Activated T-helper 1 cell treated with Interleukin-2 at 50 U/mL for 16 hours (primary cell): ENCODE measurements at places on chromosomes 3 and 15.

DNA sequence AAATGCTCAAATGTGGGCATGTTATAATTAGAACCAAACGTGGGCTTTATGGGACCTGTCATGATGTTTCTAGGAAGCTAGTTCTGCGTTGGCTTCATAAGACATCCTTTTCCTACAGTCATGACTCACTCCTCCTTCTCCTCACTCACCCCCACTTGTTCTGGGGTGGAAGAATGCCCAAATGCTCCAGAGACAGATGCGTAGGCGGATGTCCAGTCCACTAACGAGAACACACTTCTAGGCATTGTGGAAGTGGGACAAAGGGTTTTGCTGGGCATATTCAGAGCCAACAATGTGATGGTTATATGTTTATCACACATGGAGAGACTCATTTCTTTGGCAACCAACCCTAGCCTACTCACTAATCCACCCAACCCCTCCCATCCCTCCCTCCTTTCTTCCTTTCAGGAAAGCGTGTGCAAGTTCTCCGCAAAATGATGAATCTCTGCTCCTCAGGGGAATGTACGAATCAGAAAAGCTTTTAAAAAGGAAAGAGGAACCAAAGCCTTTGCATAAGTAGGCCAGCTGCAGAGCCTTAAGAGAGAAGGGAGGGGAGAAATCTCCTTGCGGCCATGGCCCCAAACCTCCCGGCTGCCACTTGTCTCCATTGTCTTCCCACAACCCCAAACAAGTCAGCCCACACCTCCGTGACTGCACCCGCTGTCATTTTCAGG lies 123.0 kb upstream of the SPRED1 start:
- DNase-seq, result no peak

- DNase-seq, result no peak
Measured at GRCh38 chr15:60324706-60325438, 72.9 kb downstream of the ANXA2 start.

- DNase-seq, result no peak
Measured at GRCh38 chr3:171907761-171908160, 64.6 kb downstream of the TMEM212 start.

DNA sequence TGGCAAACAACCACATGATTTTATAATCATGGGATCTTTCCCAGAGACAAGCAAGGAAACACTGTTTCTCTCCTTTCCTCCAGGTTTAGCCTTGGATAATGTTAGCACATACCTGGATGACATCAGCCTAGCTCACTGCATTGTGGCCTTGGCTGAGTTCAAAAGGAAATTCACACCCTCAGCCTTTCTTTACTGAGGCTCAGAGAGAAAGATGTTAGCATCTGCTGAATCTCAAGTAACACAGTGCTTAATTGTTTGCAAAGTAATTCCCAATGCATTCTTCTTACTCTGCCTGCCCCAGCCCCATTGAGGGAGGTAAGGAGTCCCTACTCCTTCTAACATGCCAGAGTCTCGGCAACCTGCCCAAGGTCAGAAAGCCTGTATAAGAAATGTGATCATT lies 432.2 kb upstream of the LMCD1 start:
- DNase-seq, result no peak

DNA sequence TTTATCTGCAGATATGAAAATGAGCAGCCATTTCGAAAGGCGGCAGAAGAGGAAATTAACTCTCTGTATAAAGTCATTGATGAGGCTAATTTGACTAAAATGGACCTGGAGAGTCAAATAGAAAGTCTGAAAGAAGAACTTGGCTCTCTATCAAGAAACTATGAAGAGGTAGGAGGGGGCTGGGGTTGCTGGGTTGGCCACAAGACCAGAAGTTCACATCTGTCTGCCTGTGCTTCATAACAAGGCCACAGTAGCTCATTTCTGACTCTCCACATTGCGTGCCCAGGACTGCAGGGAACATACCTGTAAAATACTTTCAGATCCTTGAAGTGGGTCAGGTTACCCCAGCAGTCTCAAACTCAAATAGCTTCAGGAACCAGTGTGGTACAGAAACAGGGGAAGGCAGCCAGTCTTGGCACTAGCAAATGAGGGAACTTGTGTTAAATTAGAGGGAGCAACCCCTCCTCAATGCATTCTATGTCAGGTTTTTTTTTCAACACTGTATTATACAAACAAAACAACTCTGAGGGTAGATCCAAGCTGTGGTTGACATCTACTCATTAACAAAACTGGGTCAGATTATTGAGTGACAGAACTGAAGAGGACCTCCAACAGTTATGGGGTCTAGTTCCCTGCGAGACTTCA lies 48.7 kb downstream of the BFSP2 start:
- DNase-seq, result no peak
